ENCODE measurements at places on chromosomes 13 and 19. TPM values are rescaled to one million over a fixed set of nuclear protein-coding genes. Genes with fewer than 3 reads are reported as not detected.
A peak's percentile ranks its signal among the peaks of the same experiment; 100 is the strongest.

- DNase-seq, result peak; percentile 80
- peaks cover 10% of the 10 kb centered on the region for H3K27me3 ChIP-seq
- peaks cover 7% of the 10 kb centered on the region for H3K36me3 ChIP-seq
- no peak overlapping the region for H3K27ac ChIP-seq
- peak overlapping the region; percentile 49 for H3K4me3 ChIP-seq
- peaks cover 20% of the 10 kb centered on the region for H3K4me1 ChIP-seq
These were observed 44.9 kb downstream of the C13orf46 start for GRCh38 chr13:113928685-113929627.

CGB8 gene
- total RNA-seq, result not detected

DNA sequence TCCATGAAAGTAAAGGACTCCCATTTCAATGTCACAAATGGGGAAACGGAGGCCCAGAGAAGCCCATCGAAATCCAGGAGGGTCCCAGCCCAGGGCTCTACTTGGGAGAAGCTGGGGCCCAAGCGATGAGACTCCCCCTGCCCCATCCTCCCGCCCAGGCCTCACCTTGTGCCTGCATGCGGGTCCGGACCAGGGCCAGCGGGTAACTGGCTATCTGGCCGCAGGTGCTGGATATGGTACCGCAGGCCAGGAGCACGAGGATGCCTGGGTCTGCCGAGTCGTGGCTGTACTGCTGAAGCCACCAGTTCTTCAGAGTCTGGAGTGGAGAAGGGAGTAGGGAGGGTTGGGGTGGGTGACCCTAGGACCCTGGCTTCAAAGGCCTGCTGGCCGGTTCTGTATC, 10.4 kb upstream of the SLC25A41 start:
- no peak overlapping the region for H3K4me3 ChIP-seq
- no peaks in the 10 kb centered on the region for H3K27me3 ChIP-seq
- H3K4me1 ChIP-seq, result no peaks in the 10 kb centered on the region
- H3K36me3 ChIP-seq, result peaks cover 5% of the 10 kb centered on the region
- no peak overlapping the region for H3K27ac ChIP-seq

DNA sequence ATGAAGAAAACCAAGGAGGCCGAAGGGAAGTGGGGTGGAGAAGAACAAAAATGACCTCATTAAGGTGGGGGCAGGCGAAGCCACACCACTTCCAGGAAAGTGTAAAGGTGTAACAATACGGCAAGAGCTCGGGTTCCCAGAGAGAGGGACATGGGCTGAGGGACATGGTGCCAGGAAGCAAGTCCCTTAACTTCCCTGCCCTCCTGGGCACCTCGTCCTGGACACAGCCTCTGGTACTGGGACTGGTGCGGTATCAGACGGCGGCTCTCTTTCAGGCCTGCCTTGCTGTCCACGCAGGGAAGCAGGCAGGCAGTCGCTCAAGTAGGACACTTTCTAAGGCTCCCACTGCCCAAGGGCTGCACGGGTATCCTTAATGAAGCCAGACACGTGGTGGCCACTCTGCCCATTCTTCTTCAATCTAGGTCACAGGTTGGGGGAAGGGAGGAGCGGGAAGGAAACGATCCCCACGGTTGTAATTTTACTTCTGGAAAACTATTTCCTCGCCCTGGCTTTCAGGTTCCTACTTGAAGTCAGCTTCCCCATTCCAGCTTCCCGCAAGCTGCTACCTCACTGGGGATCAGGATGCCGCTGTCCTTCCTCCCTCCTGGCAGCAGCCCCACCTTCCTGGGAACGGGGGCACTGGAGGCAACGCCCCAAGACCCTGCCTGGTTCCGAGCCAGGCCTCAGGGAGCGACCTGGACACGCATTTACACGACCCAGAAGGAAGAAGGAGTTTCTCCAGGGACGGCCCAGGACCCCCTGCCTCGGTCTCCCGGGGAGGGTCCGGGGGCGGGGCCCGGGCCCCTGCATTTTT, 1.2 kb downstream of the AP3D1 start:
- peak overlapping the region; percentile 55 for H3K27ac ChIP-seq
- H3K4me1 ChIP-seq, result peaks cover 11% of the 10 kb centered on the region
- peak overlapping the region; percentile 78 for H3K4me3 ChIP-seq
- H3K27me3 ChIP-seq, result no peaks in the 10 kb centered on the region
- peaks cover 32% of the 10 kb centered on the region for H3K36me3 ChIP-seq

ZNF154 gene
- total RNA-seq, result not detected

SMIM44 gene
- not detected for total RNA-seq
